ENCODE measurements at places on chromosomes 2 and 18. TPM values are rescaled to one million over a fixed set of nuclear protein-coding genes. Genes with fewer than 3 reads are reported as not detected.

Gene SERPINB3
- not detected for total RNA-seq

Gene C2orf80
- not detected for total RNA-seq

Gene CDKL4
- 0.79 TPM for total RNA-seq

Gene CCDC68
- 0.65 TPM for total RNA-seq

Gene FAM228A
- total RNA-seq: under 0.01 TPM

Gene ANKRD36B
- total RNA-seq: 26.2 TPM

Gene ARHGEF33
- under 0.01 TPM for total RNA-seq

Gene ANXA4
- total RNA-seq: 52.2 TPM

Gene SH3BP4
- total RNA-seq: 20.2 TPM

Gene ZNF24
- total RNA-seq: 20.7 TPM

Gene TXNDC2
- not detected for total RNA-seq

Gene GDF7
- total RNA-seq: 2.8 TPM

Gene PDE1A
- total RNA-seq: 3.0 TPM

Gene UXS1
- total RNA-seq: 19.2 TPM

Gene IL36RN
- not detected for total RNA-seq

Gene ELOA2
- not detected for total RNA-seq

Gene TMBIM1
- total RNA-seq: 109 TPM

Gene POTEC
- not detected for total RNA-seq

Gene GRHL1
- 0.40 TPM for total RNA-seq

Gene CRIM1
- 420 TPM for total RNA-seq

Gene SAG
- total RNA-seq: not detected

Gene M1AP
- not detected for total RNA-seq

Gene CDH20
- under 0.01 TPM for total RNA-seq

Gene RAB27B
- total RNA-seq: under 0.01 TPM

Gene ALS2
- 18.7 TPM for total RNA-seq

Gene NOSTRIN
- 0.40 TPM for total RNA-seq

Gene NDC80
- total RNA-seq: 3.2 TPM

Gene DSG1
- total RNA-seq: not detected

Gene TNFAIP6
- 0.22 TPM for total RNA-seq

Gene TPO
- total RNA-seq: not detected

Gene AMER3
- not detected for total RNA-seq

Gene TMEM178A
- total RNA-seq: not detected

Gene SPC25
- total RNA-seq: 2.8 TPM

Gene DYNAP
- total RNA-seq: not detected

Gene CSRNP3
- 0.44 TPM for total RNA-seq

Gene IHH
- total RNA-seq: not detected

Gene IL1A
- not detected for total RNA-seq

Gene APLF
- 13.3 TPM for total RNA-seq

Gene MYL1
- not detected for total RNA-seq

Gene CABYR
- total RNA-seq: 0.60 TPM

Gene HOXD9
- 23.8 TPM for total RNA-seq

Gene LYG2
- not detected for total RNA-seq

Gene GALR1
- not detected for total RNA-seq

Gene TGFA
- total RNA-seq: 7.8 TPM

Gene LRPPRC
- 40.1 TPM for total RNA-seq

Gene FBXO48
- 0.20 TPM for total RNA-seq

Gene UGT1A10
- total RNA-seq: not detected
